Fibroblast of skin of left biceps (primary cell): ENCODE measurements at places on chromosomes 1 and 21.
A peak's percentile ranks its signal among the peaks of the same experiment; 100 is the strongest.

- no peak for DNase-seq
Measured at GRCh38 chr1:145927916-145928643, 796 bp upstream of the RBM8A start.

GRCh38 chr1:81594206-81594605, 206.5 kb upstream of the ADGRL2 start:
- no peak for DNase-seq

GRCh38 chr1:33000427-33001026, 35.9 kb upstream of the RNF19B start:
- DNase-seq = no peak

GRCh38 chr21:29888437-29888836, 51.4 kb downstream of the GRIK1 start:
- DNase-seq = peak; percentile 46

DNA sequence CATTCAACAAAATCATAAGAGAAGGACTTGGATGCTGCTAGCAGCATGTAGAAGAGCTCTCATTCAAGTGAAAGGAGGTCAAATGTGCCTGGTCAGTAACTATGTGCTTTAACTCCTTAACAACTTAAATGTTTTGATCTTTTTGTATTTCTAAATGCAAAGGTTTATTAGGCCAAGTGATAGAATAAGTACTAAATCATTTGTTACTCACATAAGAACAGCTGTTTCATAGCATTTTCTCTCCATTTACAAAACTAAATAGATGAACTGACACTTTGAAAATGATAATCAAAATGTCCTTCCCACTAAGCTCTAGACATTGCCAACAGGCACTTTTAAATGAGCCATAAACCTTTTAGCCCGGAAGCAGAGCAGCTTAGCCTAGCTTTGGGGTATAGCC, 254.3 kb upstream of the PRMT6 start:
- DNase-seq = no peak

- no peak for DNase-seq
Measured at GRCh38 chr1:3656450-3657095, 4.3 kb downstream of the TP73 start.

DNA sequence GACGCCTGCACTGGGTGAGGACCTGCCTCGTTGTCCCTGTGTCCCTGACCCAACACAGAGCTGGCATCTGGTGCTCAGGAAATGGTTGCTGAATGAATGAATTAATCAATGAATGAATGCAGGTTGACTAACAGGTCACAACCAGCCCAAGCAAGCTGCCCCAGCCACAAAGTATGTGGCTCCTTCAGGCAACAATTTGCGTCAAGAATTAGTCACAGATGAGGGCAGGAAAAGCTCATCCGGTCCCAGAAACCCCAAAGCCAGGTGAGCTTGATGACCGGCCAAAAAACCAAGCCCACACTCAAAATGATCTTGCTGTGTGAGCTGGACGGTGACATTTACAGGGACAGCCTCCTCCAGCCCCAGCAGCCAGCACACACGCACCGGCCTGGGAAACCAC, 40.6 kb upstream of the GPR153 start:
- no peak for DNase-seq

DNA sequence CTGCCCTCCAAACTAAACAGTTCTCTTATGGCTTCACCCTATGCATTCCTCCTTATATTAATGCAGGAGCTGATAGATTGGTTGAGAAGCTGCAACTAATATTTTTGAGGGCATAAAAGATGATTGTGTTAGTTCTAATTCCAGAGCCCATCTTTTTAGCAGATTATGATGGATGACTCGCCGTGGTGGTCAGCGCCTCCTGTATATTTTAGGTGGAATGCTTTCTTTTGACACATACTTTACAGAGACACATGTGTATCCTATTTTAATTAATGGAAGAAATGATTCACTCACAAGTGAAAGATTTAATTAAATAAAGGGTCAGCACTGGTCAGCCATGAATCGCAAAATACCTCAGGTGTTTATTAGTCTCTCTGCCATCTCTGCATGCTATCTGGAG, 120.7 kb downstream of the TM2D1 start:
- DNase-seq = no peak

DNA sequence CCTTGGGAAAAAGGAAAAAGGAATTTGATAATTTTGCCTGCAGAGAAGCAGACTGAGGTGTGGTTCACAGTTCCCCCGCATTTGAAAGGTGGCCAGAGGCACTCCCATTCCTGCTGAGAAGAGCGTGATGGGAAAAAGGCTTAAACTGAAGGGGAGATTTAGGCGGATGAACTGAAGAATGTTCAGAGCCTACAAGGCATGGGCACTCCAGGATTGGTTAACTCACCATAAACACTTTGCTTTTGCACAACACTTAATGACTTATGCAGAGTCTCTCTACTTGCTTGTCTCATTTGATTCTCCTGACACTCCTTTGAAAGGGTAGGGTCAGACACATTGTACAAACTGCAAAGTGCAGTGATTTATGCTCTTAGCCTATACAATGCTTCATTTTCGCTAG, 119.6 kb upstream of the RUNX1 start:
- no peak for DNase-seq

- no peak for DNase-seq
Measured at GRCh38 chr1:20593756-20594155, 4.9 kb downstream of the CDA start.

- no peak for DNase-seq
Measured at GRCh38 chr1:180232521-180233043, 2.5 kb downstream of the LHX4 start.

- peak; percentile 96 for DNase-seq
Measured at GRCh38 chr1:31483012-31483946, 70.3 kb downstream of the SERINC2 start.

GRCh38 chr1:215082532-215083382, at the start of gene KCNK2:
TSS of gene KCNK2 (plus strand) at chr1:215082737. CDS start at chr1:215083386, 649 bp downstream.
- peak; percentile 39 for DNase-seq

GRCh38 chr1:182207300-182207699, 145.8 kb upstream of the ZNF648 start:
- DNase-seq = no peak

DNA sequence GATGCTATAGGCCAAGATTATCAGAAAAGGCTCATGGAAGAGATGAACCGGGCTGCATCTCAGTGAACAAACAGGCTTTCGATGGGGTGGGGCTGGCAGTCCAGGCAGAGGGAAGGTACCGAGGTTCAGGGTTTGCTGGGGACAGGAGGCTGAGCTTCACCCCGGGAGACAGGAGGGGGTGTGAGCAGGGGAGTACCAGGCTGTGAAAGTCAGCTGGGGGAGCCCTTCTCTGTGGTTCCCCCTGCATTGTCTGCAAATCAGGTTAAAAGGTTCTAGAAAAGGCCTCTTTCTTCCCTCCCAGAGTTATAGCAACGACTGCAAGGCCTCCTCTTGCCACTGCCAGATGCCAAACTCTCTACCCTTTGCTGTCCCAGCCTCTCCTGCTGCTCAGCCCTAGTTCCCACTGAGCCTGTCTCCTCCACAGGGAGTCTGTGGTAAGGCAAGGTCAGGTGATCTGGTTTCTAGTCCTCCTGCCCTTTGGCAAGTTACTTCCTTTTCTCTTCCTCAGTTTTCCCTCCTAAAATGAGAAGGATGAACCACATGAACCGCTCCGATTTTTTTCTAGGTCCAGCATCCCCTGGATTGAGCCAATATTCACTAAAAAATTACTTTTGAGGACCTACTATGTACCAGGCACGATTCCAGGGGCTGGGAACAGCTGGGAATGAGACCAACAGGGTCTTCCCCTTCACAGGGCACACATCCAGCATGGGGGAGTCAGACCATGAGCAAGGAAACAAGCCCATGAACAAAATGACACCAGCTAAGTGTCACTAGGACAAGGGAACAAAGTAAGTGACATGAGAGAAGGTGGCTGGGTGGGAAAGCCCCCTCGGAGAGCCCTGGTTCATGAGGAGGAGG, 7.2 kb downstream of the LAD1 start:
- no peak for DNase-seq
